ENCODE measurements at places on chromosomes 1 and 21.

GRCh38 chr1:214989341-214989740 lies 93.2 kb upstream of the KCNK2 start:
- no peak for DNase-seq

DNA sequence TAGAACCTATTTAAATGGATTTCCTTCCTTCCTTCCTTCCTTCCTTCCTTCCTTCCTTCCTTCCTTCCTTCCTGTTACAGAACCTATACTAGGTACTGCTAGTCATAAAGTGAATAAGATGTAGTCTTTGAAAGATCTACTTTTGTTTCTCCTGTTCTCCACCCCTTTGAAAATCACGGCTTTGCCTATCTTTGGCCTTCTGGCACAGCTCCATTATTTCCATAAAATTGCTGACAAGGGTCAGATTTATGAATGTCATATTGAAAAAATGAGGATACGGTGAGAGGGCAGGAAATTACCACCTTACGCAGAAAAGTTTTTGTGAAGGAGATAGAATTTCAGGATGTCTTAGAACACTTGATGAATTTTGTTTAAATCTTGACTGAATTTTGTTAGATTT lies 18.1 kb upstream of the HMCN1 start:
- no peak for DNase-seq

DNA sequence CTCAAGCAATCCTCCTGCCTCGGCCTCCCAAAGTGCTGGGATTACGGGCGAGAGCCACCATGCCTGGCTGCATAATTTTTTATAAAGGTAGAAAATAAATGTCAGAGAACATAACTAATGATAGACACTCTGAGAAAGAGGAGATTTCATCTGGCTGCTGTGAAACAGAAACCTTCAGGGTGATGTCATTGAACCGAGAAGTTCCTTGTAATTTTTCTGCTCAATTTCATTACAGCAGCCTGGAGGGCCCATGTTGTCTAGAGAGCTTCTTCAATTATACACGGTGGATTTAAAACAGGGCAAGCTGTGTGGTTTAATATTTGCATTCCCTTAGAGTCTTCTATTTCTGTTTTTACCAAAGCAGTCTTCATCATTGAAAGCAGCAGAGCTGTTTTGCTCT lies 64.3 kb upstream of the MORC3 start:
- DNase-seq = no peak

DNA sequence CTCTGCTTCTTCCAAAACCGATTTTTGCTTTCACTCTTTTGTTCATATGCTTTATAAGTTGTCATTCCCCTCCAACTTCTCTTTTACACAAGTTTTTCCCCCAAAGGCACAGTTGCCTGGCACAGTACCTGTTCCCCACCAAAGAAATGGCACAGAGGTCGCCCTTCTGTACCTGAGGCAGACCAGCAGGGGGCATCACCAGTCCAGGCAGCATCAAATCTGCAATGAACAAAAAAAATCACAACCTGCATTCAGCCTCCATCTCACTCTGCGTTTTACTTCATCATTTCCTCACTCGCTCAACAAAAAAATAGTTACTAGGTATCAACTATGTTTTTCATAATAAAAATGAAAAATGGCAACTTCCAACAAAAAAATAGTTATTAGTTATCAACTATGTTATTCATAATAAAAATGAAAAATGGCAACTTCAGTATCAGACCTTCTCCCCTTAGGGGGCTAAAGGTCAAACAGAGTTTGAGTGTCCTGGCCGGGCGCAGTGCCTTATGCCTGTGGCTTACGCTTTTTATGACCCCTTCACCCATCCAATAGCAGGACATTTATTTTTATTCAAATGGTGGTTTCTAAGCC lies 4.1 kb downstream of the EIF2D start:
- peak; percentile 32 for DNase-seq

GRCh38 chr1:229885568-229886495 lies 181.2 kb upstream of the GALNT2 start:
- no peak for DNase-seq

DNA sequence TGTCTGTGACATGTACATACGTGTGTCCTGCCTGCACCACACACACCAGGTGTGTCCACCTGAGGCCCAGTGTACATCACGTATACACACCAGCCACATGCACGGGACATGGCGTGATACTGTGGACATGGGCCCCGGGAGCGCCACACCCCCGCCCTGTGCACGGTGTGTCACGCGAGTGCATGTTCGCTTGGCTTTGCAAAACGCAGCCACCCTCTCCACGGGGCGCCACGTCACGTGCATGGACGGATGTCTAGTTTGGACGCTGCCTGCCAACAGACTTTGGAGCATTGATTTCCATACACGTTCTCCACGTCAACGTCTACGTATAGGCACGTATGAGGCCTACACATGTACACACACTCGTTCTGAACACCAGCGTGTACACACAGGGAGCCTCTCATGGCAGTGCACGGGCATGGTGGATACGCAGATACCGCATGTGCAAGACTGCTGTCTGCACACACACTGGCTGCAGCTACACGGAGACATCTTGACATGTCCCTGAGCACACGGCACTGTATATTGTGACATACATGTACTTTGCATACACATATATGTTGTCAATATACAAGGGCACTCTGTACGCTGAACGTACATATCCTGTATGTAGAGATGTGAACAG lies 2.7 kb downstream of the TMEM240 start:
- no peak for DNase-seq

DNA sequence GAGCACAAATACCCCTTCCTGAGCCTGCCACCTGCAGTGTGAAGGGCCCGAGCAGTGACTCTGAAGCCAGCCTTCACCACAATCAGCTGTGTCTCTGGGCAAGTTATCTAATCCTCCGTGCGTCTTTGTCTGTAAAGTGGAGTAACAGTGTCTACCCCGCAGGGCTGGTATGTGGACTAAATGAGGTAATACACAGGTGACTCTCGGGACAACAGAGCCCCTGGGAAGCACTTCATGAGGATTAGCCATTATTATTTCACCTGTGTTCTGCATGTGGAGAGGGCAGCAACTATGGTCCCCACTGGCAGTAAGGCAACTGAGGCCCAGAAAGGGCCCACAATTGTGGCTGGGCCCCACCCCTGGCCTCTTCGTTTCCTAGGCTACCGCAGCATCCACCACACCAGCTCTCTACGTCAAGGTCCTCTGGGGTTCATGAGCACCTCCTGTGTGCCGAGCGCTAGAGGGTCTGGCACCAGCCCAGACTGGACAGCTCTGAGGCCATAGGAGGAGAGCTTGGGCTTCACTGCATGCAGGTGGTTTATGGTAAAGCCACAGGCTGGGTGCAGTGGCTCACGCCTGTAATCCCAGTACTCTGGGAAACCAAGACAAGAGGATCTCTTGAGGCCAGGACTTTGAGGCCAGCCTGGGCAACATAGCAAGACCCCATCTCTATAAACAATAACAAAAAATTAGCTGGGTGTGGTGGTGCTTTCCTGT lies 41.3 kb upstream of the LRP8 start:
- no peak for DNase-seq

- DNase-seq = no peak
Observed at GRCh38 chr1:201463071-201463552, 5.9 kb downstream of the PHLDA3 start.

GRCh38 chr21:31874812-31875212 lies 2.0 kb downstream of the HUNK start:
- DNase-seq = no peak

GRCh38 chr1:22362626-22363402 lies 88.8 kb upstream of the ZBTB40 start:
- no peak for DNase-seq

All from fibroblast of villous mesenchyme (primary cell).